ENCODE measurements at places on chromosomes 12 and 14.

- no peak for DNase-seq
Measured at GRCh38 chr12:62693376-62694050, 226.9 kb downstream of the MON2 start.

GRCh38 chr12:4555804-4556203 is 6.2 kb upstream of the DYRK4 start:
- no peak for DNase-seq

DNA sequence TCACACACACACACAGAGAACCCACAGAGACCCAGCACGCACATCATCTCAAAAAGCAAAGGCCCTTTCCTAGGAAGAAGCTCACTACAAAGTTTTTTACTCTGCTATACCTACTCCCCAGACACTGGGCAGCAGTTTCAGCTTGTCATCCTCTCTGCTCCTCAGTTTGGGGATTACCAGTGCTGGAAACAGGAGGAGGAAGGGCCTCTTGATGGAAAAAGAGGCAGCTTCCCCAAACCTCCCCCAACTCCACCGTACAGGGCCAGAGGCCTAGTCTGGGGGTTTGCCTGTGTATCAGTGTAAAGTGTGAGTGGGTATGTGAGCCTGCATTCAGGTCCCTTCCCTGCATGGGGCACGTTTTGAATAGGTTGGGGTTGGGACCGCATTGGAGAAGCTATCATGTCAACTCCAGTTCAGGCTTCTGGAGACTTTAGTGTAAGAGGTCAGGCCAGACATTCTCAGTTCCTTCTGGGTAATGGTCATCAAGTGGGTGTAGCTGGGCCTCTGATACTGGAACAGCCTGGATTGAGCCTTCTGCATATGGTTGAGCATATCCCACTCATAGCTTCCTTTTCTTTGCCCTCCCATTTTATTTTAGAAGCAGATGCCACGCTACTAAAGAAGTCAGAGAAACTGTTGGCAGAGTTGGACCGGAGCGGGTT is 1.2 kb downstream of the REM2 start:
- no peak for DNase-seq

DNA sequence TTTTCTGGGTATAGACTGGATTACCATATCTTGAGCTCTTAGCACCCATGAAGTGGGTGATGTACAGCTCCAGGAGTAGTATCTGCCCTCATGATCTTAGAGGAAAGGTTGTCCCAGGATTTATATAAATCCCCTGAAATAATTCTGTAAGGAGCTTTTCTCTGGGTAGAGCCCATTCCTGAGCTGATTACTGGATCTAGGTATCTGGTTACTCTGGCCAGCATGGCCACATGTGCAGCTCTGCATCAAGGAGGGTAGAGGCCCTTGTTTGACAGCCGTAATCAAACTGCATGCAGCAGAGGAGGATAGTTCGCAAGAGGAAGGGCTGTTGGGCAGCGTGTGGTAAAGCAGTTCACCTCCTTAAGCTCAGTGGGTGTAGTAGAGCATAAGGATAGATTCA is 8.5 kb downstream of the COX14 start:
- no peak for DNase-seq

- no peak for DNase-seq
Measured at GRCh38 chr12:18139254-18139653, 49.3 kb upstream of the RERGL start.

- DNase-seq, result no peak
Measured at GRCh38 chr12:6966351-6966750, 4.1 kb downstream of the PHB2 start.

Measured in T1000 (cell line).